Non-pigmented ciliary epithelial cell (primary cell): ENCODE measurements at places on chromosomes 16 and 17.

GRCh38 chr17:74413491-74413890, 18.4 kb upstream of the GPRC5C start:
- DNase-seq: no peak

DNA sequence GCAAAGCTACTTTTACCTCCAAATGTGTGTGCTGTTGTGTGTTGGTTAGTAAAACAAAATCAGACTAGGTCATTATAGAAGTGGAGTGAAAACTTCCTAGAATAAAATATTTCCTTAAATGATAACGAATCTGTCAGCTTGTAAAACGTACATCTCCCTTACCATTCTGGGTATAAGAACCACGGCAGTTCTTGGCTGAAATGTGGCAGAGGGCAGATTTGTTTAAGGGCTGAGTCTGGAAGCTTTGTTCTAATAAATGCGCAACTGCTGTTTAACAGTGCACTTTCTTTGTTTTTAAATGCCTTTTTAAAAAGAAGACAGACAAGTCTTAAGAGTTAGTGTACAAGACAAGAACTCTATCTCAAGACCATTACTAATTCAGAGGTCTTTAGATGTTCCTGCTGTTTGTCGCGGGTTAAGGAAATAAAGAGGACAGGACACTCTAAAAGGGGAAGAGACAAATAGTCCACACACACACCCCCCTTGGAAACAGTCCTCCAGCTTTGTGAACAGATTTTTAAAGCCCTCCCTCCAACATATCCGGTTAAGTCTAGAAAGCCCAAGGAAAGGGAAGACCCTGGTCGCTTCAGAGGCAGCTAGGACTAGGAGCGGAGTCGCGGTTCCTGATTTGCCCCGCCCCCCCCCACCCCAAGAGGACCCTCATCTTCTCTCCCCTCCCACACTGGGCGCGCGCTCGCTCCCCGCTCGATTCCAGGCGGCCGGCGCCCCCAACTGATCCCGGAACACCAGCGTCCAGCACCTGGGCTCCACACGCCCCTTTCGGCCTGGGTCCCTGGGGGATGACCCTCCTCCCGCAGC, 658 bp downstream of the SYNRG start:
- DNase-seq: no peak

DNA sequence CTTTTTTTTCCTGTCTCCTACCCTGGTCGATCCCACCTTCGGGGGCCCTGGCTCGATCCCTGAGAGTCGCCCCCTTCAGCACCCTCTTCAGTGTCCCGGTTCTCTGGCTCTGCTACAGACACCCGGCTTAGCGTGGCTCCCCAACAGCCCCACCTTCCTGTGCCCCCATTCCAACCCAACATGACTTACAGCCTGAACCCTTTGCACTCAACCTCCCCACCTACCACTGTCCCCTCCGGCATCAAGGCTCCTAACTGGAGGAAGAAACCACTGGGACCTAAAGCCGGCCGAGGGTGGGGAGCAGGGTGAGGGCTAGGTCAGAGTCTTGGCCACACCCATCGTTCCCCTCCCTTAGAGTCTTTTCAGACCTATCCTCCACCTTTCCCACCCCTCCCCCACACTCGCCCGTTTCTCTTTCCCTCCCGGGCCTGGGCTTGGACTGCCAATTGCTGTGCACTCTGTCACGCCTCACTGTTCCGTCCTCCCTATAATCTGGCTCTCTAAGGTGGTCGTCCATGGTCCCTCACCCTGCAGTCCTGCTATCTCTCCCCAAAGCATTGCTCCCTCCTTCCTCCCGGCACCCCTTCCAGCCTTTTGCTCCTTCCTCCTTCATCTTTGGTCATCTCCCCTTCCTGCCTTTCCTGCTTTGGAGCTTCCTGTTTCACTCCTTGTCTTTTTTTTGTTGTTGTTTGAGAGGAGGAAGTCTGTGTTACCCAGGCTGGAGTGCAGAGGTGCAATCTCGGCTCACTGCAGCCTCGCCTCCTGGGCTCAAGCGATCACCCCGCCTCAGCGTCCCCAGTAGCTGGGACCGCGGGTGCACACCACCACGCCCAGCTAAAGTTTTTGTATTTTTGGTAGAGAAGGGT, 890 bp upstream of the CLDN7 start:
- no peak for DNase-seq

GRCh38 chr16:81127051-81127450, 30.9 kb upstream of the GCSH start:
- DNase-seq: no peak

- no peak for DNase-seq
These were observed 7.5 kb downstream of the MNT start for GRCh38 chr17:2393174-2393953.

DNA sequence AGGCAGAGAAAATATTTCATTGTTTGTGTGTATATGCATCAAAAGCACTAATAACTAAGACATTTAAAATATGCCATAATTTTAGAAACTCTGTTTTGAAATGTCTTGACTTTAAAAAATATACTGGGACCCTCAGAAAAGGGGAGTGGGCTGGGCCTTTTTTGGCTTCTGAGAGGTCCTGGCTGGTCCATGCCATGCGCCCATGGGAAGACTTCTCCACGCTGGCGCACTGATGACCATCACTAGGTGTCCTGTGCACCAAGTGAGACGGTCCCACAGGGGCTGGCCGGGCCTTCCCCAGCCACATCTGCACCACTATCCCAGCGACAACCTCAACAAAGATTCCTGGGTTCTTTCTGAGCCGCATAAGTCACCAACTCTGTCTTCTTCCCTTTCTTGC, 27.0 kb upstream of the WFIKKN2 start:
- DNase-seq: no peak

- no peak for DNase-seq
These were observed 218.7 kb downstream of the NTN1 start for GRCh38 chr17:9239793-9240658.

DNA sequence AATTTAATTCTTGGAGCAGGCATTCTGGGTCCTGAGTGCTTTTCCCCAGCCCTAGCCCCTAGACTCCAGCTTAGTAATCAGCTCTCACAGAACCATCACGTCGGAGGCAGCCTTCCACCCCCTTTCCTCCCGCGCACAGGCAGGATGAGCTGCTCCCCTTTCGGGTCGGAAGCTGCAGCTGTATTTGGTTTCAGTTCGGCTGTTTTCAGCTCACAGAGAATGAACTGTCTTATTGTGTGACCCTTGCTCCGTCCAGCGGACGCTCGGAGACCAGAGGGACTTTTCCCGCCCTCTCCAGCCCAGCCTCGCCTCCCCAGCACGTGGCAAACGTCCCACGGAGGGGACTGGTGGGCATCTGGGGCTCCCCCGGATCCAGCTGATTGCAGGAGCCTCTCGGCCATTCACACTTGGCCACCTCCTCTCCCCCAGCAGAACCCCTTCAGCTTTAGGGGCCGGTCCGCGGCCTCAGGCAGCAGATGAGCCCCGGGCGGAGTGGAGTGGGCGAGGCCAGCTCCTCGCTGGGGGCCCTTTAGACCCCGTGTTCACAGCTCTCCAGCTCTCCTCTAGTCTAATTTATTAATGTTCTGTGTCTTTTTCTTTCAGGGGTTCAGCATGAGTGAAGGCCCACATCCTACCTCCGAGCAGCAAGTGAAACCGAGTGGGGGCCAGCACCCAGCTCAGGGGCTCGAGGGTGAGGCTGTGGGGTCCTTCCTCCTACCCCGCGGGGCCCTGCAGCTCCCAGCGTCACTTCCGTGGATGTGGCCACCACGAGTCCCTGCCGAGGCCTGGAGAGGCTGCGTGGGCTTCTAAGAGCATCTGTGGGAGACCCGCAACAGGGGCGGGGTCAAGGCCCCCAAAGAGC, 863 bp upstream of the UTS2R start:
- no peak for DNase-seq

GRCh38 chr17:1797323-1797722, 32.4 kb downstream of the SMYD4 start:
- DNase-seq: no peak

- no peak for DNase-seq
These were observed 14.4 kb upstream of the ALDH3A1 start for GRCh38 chr17:19762515-19762961.

DNA sequence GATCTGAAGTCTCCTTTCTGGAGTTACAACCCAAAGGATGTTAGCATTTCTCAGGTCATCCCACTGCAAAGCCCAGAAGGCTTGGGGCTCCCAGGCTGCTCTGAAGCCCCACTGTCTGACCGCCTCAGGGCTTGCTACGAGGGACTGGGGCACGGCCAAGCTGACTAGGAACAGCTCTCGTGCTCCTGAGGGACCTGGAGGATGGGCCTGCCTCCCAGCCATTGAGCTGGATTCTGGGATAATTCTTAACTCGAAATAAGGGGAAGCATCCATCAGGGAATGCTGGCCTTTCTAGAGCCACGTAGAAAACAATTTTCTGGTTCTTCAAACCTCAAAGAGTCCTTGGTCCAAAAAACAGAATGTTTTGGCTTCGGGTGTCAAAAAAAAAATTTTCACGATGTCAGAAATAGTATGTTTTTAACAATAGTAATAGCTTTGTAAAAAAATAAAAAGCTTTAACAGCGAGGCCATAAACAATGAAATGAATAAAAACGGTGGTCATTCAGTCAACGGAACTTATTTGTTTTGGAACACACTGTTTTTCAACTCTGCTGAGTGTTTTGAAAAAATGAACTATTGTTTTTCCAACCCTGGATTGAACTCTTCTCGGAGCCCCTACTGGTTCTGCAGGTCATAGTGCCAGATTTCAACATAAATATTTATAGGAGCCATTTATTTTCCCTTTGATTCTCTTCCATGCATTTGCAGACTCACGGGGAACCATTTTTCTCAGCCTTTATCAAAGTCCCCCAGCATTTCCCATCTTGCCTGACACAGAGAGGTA, 16.4 kb upstream of the HERPUD1 start:
- no peak for DNase-seq

DNA sequence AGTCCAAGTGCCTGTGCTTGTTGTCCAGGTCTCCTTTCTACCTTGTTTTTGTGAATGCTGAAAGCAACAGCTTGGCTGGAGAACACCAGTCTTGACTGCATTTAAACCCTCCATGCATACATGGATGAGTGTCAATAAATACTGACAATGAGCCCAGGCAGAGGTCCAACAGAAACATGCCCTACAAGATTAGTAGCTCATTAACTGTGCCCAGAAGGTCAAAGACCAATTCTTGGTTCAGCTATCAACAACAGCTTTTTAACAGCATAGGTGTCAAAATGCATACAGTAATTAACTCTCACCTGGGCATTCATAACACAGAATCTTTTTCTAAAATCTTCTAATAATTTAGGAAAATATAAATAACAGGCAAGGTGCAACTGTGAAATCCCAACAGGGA, 63.2 kb downstream of the N4BP1 start:
- no peak for DNase-seq

DNA sequence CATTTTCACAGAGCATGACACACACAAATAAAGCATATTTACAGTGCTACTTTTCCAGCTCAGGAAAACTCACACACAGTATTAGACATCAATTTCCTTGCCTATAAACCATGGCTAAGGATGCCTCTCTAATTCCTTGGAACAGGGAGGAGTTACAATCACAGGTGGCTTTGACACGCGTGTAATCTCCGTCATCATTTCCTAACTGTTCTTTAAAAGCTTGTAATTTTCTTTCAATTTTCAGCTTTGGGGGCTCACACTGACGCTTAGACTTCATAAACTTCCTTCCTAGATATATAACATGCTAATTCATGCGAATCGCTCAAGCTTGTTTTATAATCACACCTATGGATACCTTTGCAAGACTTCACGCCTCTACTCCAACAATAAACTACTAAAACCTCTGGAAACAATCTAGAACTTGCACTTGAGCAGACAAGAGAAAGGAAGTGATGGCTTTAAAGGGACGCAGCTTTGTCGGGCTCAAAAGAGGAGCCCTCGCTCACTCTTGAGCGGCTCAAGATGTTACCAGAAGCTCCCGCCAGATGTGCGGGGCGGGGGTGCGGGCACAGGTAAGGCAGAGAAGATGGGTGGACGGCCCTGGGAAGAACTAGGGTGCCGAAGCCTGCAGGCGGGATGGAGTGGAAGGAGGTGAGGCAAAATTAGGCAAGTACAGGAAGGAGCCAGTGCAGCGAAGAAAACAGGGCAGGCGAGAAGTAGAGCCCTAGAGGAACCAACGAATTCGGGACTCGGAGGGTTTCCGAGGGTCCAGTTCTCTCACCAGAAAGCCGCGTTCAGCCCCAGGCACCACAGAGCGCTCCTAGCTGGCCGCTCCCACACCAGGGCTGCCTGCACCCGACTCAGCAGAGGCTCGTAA, 631 bp downstream of the RETREG3 start:
- DNase-seq: no peak

DNA sequence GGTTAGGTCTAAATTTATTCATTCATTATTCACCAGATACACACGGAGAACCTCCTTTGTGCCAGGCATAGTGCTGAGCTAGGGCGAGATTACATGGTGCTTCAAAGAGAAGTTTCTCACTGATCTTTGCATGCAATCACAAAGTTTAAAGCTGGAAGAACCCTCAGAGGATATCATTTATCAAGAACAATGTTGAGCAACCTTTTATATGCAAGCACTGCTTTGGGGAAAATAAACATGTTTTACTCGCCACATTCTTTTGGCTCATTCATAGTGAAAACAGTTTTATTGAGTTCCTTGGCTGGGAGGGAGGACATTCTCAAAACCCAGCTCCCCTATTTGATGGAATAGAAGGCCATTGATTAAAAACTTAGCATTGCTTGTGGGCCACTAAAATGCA, 49.8 kb upstream of the XYLT1 start:
- DNase-seq: no peak

GRCh38 chr16:86986809-86987487, 330.2 kb downstream of the C16orf95 start:
- DNase-seq: no peak

DNA sequence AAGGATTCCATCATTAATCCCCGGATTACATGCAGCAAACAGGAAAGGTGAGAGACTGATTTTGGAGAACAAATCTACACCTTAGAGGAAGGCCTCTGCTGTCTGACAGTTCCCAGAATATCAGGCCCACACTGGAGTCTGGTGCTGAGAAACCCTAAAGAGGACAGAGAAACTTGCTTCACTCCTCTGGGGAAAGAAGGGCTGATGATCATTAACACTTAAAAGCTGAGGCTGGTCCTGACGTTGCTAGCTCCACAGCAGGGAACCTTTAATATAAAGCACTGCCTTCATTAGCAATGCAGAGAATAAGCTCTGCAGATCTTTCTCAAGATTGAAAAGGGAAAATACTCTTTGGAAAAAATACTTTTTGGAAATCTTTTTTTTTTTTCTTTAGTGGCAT, 1472.4 kb upstream of the GOT2 start:
- no peak for DNase-seq

DNA sequence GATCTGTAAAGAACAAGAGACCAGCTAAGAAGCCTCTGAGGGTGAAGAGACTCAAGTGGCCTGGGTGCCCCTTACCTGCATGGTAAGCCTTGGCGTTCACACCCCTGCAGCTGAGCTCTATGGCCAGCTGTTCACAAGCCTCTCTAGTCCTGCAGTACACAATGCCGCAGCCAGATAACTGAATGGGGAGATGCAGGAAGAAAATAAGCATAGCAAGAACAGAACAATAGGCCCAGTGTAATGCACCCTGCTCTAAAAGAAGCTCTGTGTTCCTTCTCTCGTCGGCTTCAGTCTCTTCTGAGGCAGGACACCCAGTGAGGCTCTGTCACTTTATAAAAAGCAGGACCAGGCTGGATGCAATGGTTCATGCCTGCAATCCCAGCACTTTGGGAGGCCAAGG, 5.4 kb downstream of the RECQL5 start:
- no peak for DNase-seq

GRCh38 chr16:84509032-84509950, 4.8 kb upstream of the MEAK7 start:
- no peak for DNase-seq
